ENCODE measurements at places on chromosomes 13 and 19.

GRCh38 chr13:100526318-100527000 is 62.1 kb downstream of the GGACT start:
- DNase-seq: no peak

DNA sequence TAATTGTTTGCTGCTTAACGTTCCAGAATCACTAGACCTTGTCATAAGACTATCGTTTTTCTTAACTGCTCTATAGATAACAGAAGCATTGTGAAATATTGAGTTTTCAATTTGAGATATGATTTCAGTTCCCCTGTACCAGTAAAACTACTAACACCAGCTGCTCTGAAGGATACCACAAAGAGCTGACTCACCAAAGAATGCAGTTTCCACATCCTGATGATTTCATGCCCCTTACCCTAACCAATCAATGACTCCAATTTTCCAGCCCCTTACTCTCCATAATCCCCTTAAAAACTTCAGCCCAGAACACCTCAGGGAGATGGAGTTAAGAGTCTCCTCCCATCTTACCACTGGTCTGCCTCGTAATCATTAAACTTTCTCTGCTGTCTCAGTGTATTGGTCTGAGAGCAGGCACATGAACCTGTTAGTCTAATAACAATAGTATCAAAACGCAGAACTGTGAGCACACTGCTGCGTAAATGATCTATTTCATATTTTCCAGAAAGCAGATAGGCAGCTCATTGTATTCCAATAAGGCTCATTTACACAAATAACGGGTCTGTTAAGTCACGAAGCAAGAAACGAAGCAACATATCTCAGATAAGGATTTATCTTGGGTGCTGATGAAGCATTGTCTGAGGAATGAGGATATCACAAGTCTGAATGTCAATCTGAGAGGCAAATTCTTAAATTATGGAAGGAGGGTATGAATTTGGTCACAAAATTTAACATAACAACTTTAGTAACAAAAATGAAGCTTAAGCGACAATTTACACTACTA is 14.1 kb upstream of the CCNA1 start:
- DNase-seq: peak; percentile 64

DNA sequence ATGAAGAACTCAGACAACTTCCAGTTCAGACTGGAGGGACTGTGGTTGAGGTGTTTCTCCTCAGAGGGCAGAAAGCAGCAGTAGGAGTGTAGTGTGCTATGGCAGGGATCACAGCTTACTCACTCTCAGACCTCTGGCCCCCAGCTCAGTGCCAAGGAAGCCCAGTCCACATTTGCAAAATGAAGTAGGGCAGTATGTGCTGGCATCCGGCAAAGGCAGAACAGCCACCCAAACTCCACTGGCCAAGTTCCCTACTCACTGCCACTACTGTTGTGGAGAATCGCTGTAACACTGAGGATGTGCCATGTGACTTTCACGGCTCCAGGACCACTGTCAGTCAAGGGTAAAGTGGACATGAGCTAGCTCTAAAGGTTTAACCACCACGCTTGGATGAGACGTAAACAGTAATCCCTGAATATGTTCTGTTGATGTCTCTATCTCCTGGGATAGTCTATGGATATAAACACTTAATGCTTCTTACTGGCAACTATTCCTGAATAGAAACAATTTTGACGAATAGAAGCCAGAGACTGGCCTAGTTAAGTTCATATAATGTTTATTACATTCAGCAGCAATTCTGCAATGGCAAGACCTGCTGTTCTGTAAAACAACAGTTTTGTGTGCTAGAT is 67.0 kb upstream of the SLC15A1 start:
- no peak for DNase-seq

- DNase-seq: peak; percentile 28
Observed at GRCh38 chr13:93690139-93690538, 463.5 kb downstream of the GPC6 start.

DNA sequence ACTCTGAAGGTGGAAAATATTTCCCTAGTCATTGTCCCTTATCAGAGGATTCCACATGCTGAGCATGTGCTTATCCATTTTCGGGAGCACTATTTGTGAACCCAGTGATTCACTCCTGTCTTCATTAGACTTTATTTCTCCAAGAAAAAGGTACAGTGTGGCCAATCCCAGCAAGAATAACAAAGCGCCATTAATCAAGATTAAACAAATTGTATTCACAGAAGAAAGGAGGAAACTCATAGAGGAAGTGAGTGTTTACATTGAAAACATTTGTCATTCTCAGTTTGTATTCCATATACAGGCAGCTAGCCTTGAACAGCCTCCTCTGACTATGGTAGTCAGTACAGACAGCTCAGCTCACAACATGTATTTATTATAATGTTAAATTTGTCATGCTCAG is 1669.9 kb upstream of the SPRY2 start:
- DNase-seq: no peak

DNA sequence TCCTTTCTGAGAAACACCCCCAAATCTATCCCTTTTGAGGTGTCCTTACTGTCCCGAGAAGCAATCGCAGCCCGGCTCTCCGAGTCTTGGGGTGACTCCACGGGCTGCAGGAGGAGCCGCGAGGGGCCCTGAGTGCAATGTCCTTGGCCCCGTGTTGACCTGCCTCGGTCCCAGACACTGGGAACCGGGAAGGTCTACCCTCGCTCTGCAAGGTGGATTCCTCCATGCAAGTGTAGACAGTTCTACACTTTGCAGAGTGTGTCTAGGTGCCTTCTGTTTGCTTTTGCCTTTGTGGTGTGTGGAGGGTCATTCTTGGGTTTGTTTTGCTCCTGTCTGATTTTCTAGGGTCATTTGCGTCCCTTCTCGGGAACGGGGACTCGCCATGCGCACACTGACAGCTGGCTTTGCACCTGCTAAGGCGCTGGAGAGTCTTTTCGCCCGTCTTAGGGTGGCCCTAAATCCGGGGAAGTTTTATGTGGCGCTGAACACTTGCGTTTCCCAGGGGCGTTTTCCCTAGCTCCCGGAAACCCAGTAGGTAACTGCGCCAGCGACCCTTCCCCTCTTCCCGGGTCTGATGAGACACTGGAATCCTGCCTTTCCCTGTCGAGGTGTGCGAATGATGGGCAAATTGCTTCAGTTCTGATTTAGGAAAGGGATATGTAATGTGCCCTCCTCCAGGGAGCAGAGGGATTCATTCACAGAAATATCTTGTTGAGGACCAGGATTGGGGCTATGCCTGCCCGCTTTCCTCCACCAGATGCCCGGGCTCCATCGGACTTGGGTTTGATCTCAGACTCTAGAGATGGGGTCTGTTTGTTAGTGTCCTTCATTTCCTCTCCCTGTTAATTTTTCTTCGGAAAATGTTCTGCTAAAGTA is 755 bp downstream of the SERTM1 start:
- no peak for DNase-seq
